ENCODE measurements at places on chromosomes 7 and 10.

GRCh38 chr7:24737281-24737680 lies 20.0 kb downstream of the GSDME start:
- no peak for DNase-seq

DNA sequence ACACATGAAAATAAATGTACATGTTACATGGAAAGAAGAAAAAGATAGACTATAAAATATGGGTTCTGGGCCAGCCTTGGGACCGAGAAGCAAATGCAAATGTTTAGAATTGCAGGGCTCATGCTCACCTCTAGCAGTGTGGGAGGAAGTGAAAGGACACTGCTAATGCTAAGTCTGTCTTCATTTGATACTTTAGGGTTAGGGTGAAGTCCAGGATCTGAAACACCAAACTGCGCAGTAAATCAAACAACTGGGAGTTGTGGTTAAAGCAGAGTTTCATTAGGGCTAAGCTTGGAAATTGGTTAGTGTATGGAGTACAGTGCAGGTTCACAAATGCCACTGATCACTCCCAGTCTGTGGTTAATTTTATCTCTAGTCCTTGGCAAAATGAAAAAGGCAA lies 73.2 kb upstream of the PDK4 start:
- no peak for DNase-seq

DNA sequence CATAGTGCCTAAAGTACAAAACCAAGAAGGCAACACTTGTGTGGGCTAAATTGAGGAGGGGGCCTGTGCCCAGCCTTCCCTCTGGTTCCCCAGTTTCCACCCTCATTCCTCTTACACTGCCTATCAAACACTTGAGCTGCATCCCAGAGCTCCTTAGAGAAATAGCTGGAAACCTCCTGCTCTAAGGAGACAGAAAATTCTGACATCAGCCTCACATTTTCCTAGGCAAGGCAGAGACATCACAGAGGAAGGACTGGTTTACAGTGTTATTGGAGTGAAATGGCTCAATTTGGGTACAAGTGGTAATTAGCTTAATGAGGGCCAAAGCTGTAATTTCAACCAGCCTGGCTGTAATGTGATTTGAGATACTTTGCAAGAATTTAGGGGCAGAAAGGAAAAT lies 192.3 kb upstream of the AOAH start:
- DNase-seq: no peak

DNA sequence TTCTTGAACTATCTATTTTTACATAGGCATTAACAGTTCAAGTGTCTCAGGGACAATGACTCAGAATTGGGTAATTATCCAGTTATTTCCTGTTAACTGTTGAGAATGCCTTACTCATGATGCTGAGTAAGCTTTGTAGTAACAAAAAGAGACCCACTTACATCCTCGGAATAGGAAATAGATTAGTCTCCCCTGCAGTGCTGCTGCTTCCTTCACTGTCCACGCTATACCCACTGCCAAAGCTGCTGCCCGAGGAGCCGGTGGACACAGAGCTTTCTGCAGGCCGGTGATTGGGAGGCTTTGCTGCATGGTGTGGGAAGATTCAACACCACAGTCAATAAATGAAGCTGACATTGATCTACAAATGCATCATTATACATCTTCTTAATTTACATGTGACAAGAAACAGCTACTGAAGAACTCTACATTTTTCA lies 357.1 kb downstream of the PCLO start:
- DNase-seq: no peak

DNA sequence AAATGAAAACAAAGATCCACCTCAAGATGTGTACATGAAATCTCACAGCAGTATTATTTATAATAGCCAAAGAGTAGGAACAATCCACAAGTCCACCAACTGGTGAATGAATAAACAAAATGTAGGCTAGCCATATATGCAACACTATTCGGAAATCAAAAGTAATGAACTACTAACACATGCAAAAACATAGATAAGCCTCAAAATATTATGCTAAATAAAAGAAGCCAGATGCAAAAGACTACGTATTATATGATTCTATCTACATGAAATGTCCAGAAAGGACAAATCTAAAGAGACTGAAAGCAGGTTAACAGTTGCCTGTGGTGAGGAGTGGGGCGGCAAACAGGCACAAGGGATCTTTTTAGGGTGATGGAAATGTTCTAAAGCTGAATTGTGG lies 48.7 kb upstream of the ANAPC16 start:
- no peak for DNase-seq

All from CD4-positive, alpha-beta T cell treated with Interleukin-17A for 1 hour (primary cell).